ENCODE measurements at places on chromosomes 4 and X.

GRCh38 chr4:116877069-116877468 lies 208.3 kb downstream of the TRAM1L1 start:
- DNase-seq = no peak

- no peak for DNase-seq
Observed at GRCh38 chr4:69759189-69759604, 1.2 kb downstream of the SULT1B1 start.

DNA sequence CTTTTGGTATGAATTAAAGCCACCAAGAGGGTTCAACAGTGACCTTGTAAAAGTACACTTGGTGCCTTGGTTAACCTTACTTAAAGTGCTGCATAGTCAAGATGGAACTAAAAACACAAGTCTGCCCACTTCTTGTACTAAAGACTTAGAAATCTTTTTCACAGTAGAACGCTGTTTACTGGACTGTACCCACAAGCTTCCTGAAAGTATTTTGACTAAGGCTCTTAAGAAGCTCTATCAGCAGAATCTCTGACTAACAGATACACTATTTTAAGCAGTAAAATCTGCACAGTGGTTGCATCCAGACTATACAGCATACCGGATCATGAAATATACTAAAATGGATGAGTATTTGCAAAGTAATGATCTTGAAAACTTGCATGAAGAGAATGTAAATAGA lies 7.2 kb downstream of the RAB28 start:
- peak; percentile 71 for DNase-seq

DNA sequence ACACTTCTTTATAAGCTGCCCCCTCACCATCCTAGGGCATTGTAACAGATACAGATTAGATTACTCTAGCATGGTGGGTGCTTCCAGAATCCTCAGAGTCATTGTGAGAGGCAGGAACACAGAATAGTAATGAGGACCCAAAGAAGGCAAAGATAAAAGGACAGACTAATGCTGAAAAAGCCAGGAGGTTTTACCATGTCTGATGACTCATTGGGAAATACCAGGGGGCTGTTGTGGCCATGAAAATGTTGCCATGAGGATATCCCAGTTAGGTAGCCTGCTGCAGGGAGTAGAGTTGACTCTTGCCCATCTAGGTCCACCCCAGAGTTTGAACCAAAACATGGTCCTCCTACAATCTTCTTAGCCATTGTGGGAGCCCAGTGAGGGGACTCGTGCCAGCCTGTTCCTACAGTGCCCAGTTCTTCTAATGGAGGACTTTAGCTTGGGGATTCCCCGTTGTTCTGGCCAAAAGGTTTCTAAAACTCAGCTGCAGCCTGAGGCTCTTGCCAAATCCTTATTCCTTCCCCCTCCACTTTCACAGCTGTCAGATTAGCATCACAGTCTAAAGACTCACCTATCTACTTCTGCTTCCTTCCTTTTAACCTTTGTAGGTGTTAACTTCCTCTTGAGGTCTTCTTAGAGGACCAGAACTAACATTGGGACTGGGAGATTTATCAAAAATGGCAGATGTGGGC lies 586.0 kb upstream of the AADAT start:
- DNase-seq = no peak

- no peak for DNase-seq
Observed at GRCh38 chrX:40097141-40097503, 636 bp downstream of the BCOR start.

DNA sequence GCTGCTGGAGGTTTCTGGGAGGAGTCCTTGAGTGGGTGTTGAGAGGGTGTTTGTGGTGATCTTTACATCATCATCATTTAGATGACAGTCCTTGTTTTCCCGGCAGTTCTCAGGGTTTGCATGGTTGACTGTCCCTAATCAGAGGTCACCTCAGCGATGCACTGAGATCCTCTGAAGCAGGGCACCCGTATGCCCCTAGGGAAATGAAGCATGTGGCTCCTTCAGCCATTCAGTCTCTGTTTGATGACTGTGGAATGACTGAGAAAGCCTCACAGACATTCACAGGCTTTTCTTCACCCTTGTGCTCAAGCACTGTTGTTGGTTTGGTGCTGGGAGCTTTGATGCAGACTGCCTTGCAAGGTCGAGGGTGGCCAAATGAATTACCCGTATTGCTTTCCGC lies 474.7 kb downstream of the SPRY1 start:
- DNase-seq = no peak

- DNase-seq = no peak
Observed at GRCh38 chrX:48971249-48972219, at the start of gene KCND1. Gene KCND1 (minus strand): TSS chrX:48971844. CDS start chrX:48970271, 1,573 bp downstream.

- peak; percentile 25 for DNase-seq
Observed at GRCh38 chrX:49041744-49042580, 1.2 kb downstream of the TFE3 start.

- no peak for DNase-seq
Observed at GRCh38 chr4:93084599-93085305, 743.8 kb upstream of the ATOH1 start.

DNA sequence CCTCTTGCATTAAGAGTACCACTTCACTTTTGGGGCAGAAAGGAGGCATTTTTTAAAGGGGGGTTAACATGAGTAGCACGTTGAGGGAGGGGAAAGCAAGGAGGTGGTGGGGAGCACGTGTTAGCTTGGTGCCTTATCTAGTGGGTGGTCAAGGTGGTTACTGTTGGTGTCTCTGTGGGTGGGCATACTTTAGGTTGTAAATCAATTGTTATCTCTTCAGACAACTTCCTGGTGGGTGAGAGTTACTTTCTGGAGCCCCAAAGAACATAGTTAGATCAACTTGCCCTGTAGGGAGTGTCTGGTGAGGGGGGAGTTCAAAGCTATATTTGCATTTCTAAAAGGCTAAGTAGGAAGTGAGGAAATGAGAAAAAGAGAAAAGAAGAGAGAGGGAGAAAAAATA lies 297.7 kb upstream of the CLNK start:
- no peak for DNase-seq

DNA sequence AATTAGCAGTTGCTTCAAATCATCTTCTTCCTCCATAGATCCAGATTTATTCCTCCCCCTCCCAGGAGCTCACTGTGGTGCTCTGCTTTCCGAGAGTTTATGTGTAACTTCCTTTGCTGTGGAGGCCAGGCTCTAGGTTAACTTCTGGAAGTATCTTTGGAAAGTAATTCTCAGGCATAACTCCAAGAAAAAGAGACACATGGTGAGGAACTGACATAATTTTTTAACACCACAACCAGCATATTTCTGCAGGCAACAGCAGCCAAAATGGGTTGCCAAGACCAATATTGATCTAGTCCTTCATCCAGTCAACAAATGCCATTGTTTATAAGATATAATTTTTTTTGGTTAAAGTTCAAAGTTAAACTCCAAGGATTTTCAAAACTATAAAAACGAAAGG lies 114.5 kb upstream of the RBPJ start:
- peak; percentile 61 for DNase-seq

DNA sequence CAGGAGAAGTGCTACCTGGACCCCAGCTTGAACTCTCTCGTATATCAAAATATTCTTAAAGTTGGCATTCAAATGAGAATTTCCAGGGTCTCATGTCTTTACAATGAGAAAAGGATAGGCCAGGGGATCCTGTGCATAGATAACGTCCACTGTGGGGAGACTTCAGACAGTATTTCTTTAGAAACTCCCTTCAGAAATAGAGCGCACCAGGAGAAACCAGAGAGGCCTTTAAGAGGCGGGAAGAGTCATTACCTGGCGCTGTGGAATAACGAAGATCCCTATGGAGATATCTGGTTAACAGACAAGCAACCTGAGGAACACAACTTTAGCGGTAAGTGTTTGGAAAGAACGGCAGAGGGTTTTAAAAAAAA lies 600 bp downstream of the RADX start:
- DNase-seq = no peak

- no peak for DNase-seq
Observed at GRCh38 chr4:59369229-59369628, 1830.9 kb upstream of the ADGRL3 start.

DNA sequence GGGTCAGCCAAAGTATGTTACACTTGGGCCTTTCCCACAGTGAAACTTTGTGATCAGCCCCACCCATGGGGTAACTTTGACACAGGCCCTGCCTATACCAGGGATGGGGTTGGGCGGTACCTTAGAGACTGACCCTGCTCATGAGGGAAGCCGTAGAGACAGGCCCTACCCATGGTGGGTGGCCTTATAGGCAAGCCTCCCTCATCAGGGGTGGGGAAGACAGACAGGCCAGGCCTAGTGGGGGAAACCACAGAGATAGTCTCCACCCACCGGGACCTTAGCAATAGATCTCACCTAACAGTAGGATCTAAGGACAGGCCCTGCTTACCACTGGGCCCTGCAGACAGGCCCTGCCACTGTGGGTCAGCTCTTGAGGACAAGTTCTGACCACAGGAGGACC lies 6.8 kb downstream of the PLP2 start:
- no peak for DNase-seq

- no peak for DNase-seq
Observed at GRCh38 chrX:131199091-131199490, 90.0 kb downstream of the IGSF1 start.

- peak; percentile 34 for DNase-seq
Observed at GRCh38 chrX:37349221-37350033, at the start of gene PRRG1. Gene PRRG1 (plus strand): TSS chrX:37349364. CDS start chrX:37406250, 56,886 bp downstream.

DNA sequence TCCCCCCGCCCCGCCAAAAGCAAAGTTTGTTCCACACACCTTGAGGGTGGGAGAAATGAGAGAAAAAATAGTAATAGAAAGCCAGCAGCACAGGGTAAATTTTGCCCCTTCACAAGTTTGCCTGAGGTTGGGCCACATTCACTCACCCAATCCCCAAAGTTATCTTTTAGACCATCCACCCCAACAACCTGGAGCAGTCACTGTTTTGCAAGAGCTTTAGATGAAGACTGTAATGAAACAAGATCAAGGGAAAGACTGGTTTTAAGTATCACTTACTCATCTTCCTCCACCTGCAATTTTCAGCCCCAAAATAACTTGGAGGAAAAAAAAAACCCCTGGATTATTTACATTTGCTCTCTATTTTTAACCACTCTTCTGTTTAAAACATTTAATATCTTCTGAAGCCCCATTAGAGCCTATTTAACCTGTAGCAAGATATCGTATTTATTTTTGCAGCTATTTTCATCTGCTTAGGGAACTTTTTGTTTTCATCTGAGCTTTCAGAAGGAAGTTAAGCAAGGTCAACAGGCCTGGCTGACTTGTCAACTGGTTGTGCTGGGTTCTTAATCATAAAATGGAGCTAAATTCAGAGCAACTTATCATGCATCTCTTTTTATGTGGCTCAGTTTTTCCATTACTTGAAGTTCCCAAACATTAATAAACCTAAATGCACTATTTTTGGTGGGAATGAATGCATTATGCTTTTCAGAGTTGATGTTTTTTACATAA lies 24.6 kb upstream of the TBL1X start:
- no peak for DNase-seq

GRCh38 chrX:46311581-46312120 lies 233.6 kb downstream of the ZNF674 start:
- DNase-seq = no peak

- peak; percentile 53 for DNase-seq
Observed at GRCh38 chr4:100738196-100739165, 220.7 kb upstream of the EMCN start.

GRCh38 chrX:119453202-119453601 lies 15.0 kb upstream of the SLC25A5 start:
- DNase-seq = no peak

- no peak for DNase-seq
Observed at GRCh38 chr4:93178279-93178678, 650.3 kb upstream of the ATOH1 start.

- DNase-seq = no peak
Observed at GRCh38 chr4:145618210-145618931, 814 bp upstream of the MMAA start.

- no peak for DNase-seq
Observed at GRCh38 chr4:41227902-41228301, 13.6 kb upstream of the APBB2 start.

Data from AG09309 (cell line).